ENCODE measurements at places on chromosomes 4 and X.

GRCh38 chrX:54447461-54447860 is 7.3 kb downstream of the TSR2 start:
- DNase-seq = no peak

- DNase-seq = no peak
Measured at GRCh38 chr4:807792-808191, 18.1 kb downstream of the CPLX1 start.

GRCh38 chr4:40412866-40413795 is 78.0 kb downstream of the CHRNA9 start:
- no peak for DNase-seq

DNA sequence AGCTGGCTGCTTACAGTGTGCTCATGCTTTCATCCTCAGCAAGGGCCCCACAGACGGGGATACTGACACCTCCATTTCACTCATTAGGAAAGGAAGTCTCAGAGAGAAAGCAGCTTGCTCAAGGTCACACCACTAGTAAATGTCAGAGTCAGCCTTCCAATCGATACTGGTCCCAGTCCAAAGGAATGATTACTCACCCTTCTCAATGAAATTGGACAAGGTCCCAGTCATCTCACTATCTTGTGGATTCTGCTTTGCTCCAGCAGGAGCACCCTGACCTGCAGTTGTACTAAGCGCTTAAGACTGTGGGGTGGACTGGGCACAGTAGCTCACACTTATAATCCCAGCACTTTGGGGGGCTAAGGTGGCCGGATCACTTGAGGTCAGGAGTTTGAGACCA is 132.2 kb upstream of the SLC34A2 start:
- no peak for DNase-seq

All from endothelial cell (in vitro differentiated cells).